GM12878 (cell line): ENCODE measurements at places on chromosomes 7 and 10. TPM values are rescaled to one million over a fixed set of nuclear protein-coding genes. Genes with fewer than 3 reads are reported as not detected.

Gene TMEM270
- polyA plus RNA-seq: not detected in 2 replicates

Gene GPR15LG
- 4.7 and 5.0 TPM in 2 replicates for polyA plus RNA-seq

Gene SEMA3C
- polyA plus RNA-seq: 0.06 and 0.20 TPM in 2 replicates

Gene HNRNPF
- polyA plus RNA-seq: 274 and 284 TPM in 2 replicates

Gene HOXA6
- polyA plus RNA-seq: not detected in 2 replicates

Gene CDK1
- polyA plus RNA-seq: 216 and 221 TPM in 2 replicates

Gene CLEC2L
- not detected in 2 replicates for polyA plus RNA-seq

Gene PCDH15
- not detected in 2 replicates for polyA plus RNA-seq

Gene EGR2
- polyA plus RNA-seq: 7.2 and 8.9 TPM in 2 replicates

Gene CAMK2G
- polyA plus RNA-seq: 13.7 and 13.9 TPM in 2 replicates

Gene PPP1R9A
- polyA plus RNA-seq: not detected in 2 replicates

Gene LIPN
- not detected in 2 replicates for polyA plus RNA-seq
